Stimulated activated CD4-positive, alpha-beta T cell treated with anti-CD3 and anti-CD28 coated beads, Interleukin-4, amount 100 ng/mL, for 48 hours (primary cell): ENCODE measurements at places on chromosomes 12 and 14.

DNA sequence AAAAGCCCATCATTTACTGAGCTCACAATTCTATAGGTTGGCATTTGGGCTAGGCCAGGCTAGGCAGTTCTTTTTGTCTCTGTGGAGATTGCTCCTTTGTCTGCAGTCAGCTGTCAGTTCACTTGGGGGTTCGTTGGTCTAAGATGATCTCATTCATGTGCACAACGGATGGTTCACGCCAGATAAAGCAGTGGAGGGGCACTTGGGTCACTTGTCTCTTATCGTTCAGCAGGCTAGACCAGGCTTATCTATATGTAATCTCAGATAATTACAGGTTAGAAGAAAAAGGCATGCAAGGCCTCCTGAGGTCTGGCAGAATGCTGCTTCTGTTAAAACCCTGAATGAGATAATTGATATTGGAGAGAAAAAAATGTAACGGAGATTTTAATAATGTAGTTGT, 119.0 kb upstream of the ATP2B1 start:
- no peak for DNase-seq

DNA sequence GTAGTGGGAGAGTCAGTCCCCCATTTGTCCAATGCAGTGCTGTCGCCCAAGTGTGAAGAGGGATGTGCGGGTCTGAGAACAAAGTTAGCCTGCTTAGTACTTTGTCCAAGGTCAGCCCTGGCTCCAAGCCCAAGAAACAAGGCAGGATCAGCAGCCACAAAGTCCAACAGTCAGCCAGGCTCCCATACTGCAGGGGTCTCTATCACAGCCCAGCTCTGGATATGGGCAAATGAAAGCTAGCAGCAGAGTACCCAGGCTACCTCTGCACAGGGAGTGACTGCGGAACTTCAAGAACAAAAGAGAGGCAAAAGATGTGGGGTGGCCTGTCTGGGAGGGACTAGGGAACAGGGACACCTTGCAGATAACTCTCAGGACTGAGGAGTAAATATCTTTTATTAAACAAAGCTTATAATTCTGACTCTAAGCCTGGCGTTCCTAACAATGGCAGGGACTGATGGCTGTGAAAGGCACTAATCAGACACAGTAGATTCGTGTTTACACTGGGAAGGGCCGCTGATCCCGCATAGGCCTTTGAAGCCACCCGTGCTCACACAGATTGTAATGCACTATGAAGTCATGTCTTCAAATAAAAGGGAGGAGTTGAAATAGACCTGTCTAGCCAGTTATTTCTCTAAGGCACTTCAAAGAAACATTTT, 91.0 kb upstream of the EEA1 start:
- DNase-seq, result no peak

DNA sequence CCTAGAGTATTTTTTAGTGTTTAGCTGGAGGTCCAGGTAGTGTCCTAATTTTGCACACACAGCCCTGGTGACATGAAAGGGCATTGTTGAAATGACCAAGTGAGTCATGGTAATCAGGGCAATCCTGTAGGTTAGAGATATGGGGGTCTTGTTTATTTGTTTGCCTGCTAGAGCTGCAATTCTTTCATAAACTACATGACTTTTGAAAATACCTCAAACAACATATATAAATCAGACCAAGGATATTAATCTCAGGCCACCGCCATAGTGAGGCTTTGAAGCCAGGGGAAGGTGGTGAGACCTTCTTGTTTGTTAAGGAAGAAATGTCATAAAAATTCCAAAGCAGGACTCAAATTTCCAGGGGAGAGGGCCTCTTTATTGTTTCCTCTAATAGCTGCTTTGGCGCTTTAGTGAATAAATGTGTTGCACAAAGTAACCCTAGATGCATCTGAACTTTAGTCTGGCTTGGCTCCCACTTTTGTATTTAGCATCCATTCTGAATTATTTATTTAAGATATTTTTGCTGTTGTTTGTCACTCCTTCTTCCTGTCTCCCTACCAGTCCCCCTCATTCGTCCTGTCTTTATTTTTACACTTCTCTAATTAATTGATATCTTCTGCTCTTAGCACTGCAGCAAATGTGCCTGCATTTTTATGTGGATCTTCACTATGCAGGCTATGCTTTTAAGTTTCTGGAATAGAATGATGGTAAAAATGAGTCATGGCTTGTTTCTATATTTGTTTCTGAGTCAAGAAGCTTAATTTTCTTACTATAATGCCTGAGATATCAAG, 430.3 kb downstream of the RAD51B start:
- no peak for DNase-seq

- no peak for DNase-seq
Observed at GRCh38 chr12:124478985-124479645, 88.3 kb downstream of the NCOR2 start.

GRCh38 chr14:29637411-29637810, 290.2 kb downstream of the PRKD1 start:
- DNase-seq, result no peak

GRCh38 chr14:74620497-74620921, 8.5 kb upstream of the LTBP2 start:
- DNase-seq, result no peak

GRCh38 chr14:104319491-104320241, 181.3 kb downstream of the KIF26A start:
- DNase-seq, result no peak
